ENCODE measurements at places on chromosomes 12 and 14.

DNA sequence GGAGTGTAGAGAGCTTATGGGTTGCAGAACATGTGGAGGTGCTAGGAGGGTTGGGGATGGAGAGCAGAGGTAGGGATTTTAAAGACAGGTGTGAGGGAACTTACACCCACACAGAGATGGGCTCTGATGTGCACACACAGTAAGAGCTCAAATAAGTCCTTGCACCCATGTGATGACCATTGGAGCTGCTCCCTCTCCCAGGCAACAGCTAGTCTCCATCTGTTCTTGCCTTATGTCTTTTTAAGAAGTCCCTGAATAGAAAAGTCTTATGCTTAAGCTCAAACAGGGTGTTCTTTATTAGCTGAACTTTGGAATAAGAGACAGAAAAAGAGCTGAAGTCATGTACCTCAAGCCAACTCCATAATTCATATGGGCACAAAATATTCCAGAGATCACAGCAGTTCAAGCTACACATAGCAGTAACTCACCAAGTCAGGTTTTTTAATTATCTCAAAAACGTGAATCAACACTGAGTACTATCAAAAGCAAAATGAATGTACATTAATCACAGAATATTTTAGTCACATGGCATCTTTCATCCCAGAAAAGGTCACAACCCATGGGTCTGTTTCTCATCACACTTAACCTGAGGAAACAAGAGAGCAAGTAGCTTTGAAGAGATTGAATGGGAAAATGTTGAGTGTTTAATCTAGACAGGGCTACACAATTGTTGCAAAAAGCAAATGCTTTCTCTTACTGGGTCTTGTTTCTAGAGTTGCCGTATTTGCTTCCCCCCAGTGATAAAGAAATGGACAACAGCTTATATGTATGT, 1513.6 kb upstream of the SEL1L start:
- no peak for DNase-seq

GRCh38 chr14:99402950-99403349, 77.7 kb downstream of the SETD3 start:
- no peak for DNase-seq

GRCh38 chr12:70853326-70853725, 67.2 kb downstream of the PTPRR start:
- no peak for DNase-seq

DNA sequence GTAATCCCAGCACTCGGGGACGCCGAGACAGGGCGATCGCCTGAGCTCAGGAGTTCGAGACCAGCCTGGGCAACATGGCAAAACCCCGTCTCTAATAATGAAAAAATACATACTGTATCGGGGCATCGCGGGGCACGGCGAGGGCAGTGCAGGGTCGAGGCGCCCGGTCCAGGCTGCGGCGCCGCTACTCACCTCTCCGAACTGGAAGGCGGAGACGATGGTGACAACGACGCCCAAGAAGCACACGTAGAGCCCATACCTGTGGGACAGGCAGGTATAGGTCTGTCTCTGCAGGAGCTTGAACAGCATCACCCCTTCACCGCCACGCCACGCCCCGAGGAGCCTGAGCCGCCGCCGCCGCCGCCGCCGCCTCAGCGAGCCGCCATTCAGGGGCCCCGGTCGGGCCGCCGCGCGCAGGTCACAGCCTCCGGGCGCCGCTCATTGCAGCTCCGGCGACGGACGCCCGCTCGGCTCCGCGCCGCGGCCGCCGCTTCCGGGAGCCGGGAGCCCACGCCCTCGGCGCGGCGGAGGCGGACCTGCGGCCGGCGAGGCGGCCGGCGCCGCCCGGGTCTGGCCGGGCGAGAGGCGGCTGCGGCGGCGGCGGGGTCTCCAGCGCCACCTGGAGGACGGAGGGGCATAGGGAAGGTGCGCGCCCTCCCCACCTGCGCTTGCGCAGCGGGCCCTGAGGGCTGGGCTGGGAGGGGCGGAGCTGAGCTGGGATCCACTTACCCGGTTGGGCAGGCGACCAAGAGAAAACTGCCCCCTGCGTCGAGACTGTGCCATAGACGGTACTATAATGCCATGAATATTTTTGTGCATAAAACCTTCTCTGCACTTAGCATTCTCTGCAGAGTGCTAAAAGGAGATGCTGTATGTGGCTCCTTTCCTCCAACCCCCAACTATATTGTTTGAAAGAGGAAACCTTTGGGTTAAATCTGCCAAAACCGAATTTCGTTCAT, at the start of gene GNPTAB:
Gene GNPTAB (minus strand): TSS at position 593 of the 959 bp plus-strand sequence. CDS start 284 bp downstream, at position 309.
- DNase-seq = peak; percentile 97

DNA sequence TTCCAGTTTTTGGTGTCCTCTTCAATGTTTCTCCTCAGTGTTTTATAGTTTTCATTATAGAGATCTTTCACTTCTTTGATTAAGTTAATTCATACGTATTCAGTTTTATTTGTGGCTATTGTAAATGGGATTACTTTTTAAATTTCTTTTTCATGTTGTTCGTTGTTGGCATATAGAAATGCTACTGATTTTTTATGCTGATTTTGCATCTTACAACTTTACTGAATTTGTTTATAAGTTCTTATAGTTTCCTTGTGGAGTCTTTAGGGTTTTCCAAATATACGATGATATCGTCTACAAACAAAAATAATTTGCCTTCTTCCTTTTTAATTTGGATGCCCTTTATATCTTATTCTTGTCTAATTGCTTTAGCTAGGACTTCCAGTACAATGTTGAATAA, 9.7 kb upstream of the SDR9C7 start:
- DNase-seq = no peak

GRCh38 chr12:60176891-60177290, 581.1 kb downstream of the SLC16A7 start:
- no peak for DNase-seq

GRCh38 chr14:30114051-30114450, 186.4 kb upstream of the PRKD1 start:
- DNase-seq = no peak

GRCh38 chr12:11756523-11756922, 107.0 kb downstream of the ETV6 start:
- DNase-seq = no peak

DNA sequence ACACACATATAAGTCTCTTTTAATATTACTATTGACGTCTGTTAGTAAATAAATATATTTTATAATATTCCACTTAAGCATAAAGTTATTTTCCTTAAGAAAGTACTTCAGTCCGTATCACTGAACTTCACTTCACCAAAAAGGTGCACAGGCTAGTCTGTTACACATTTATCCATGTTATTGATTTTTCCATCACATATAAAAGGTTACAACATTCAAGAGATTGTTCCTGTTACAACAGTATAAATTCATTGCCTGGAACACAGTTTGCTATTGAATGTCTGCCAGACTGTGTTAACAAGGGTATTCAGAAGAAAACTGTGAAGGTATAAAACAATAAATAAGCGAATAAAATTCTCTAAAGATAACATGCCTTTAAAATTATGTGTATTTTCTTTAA, 175.9 kb downstream of the NTS start:
- no peak for DNase-seq

DNA sequence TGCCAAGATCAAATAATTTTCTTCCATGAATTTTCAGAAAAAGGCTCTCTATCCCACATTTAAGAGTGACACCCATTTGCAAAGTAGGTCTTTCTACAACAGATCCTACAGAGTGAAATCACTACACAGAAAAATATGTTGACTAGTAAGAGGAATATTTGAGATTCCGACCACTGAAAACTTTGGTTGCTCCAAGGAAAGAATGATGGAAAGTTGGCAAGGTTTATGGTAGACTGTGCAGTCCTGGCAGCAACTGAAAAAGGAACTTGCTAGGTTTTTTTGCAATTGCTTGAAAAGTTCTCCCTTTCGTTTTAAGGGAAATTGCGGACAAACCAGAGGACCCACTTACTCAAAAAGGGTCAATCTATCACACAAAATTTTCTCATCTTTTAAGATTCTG, 83.1 kb upstream of the TSPAN8 start:
- no peak for DNase-seq

GRCh38 chr12:101564912-101565311, 29.9 kb upstream of the MYBPC1 start:
- DNase-seq = peak; percentile 11

GRCh38 chr14:96874127-96874526, 76.9 kb downstream of the VRK1 start:
- no peak for DNase-seq

DNA sequence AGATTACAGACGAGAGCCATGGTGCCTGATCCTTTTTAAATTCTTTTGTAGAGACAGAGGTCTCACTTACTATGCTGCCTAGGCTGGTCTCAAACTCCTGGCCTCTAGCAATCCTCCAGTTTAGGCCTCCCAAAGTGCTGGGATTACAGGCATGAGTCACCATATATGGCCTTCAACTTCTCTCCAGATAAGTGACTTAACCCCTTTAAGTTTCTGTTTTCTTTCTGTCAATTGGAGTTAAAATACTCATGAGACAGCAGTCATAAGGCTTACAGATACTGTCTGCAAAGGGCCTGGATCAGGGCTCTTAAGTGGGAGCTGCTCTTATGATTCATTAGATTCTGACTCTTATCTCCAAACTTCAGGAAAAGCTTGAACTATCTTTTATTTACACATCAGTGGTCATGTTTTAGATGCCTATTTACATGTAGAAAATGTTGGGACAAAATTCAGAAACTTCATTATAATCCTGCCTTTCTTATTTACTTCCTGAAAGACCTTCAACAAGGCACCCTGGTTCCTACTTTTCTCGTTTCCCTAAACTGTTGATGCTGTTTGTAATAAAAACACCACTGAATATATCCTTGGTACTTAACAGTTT, 271.5 kb upstream of the TBX3 start:
- no peak for DNase-seq

GRCh38 chr12:42534184-42534838, 55.2 kb downstream of the PRICKLE1 start:
- DNase-seq = no peak

DNA sequence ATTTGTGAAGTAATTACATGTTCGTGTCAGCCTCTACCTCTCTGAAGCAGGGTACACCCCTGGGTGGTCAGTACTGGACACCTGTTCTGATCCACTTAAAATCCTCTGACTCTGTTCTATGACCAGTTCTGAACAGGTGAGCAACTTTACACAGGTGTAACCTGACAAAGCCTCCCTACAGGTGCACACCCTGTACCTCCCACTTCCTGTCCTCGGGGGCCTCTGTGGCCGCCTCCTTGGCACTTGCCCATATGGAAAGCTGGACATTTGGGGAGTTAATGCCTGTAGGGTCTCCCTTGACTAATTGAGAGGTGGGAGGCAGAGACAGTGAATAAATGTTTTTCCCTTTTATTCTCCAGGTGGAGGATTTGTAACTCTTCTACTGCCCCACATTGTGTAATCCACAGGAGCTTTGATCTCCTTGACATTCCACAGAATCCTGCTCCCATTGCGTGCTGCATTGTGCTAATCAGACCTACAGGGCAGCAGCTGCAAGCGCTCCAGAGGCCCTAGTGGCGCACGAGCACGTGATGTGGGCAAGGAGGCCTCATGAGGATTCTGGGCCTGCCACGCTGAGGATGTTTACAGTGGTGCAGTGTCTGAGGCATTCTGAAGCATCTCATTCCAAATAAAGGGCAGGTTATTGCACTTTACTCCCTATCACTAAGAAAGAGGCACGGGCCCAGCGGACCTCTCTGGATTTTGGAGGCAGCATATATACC, 45.8 kb upstream of the BATF start:
- no peak for DNase-seq

DNA sequence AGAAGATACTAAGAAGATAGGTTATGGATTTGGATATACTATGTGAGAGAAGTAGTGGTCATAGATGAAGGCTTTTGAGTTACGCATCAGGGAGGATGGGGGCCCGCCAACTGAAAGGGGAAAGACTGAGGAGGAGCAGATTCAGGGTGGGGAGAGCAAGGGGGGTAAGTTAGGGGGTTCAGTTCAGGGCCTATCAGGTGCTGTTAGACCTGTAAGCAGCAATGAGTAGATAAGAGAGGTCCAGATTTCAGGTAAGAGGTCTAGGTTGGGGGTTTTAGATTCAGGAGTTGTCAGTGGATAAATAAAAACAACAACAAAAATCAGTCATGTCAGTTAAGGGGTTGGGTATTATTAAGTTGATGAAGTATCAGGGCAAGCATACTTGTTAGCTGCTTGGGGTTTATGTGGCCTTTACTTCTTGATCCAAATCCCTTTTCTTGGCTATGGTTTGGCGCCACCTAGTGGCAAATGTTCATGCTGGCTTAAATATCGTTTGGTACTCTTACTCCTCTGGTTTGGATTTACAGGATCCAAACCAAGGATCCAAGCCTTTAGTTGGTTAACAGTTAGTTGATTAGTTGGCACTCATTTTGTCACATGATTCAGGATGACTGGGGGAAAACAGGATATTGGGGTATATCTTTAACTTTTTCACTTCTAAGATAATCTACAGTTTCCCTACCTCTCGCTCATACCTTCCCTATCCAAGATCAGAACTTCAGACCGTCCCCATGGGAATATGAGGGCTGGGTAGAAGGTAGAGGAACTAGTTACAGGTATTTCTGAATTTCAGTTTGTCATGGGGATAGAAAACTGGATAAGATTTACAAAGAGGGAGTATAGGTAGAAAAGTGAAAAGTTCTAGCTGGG, 65.1 kb downstream of the PCNX1 start:
- peak; percentile 94 for DNase-seq

DNA sequence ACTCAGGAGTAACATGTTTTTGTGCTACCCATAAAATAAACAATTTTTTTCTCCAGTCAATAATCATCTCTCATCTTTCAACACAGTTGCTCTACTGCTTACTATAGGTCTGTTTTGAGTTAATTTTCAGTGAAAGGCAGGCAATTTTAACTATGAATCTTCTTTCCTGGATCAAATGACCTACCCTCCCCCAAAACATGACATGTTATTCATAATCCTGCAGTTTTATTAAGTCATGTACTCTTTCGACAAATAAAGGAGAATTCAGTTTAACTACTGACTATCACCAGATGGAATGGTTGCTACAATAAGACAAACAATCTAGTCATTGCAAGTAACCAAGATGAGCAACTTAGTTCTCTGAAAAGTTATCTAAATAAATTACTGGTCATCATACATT, 106.0 kb upstream of the FAR2 start:
- no peak for DNase-seq

DNA sequence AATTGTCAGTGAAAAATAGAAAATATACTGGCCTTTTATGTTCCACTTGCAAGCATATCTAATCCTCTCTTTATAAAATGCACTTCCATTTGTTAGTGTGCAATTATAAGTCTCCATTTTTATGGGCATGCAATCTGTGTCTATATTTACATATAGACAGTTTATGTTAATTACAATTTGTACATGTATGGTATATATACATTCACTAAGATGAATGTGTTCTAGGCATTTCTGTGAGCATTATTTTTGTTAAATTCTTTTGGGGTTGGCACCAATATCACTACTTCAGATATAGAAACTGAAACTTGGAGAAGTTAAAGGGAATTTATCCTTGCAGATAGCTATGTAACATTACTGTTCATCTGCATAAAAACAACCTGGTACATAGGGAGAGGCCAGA, 470.8 kb upstream of the LMO3 start:
- DNase-seq = no peak

- DNase-seq = no peak
Observed at GRCh38 chr12:124737040-124737419, 126.6 kb downstream of the SCARB1 start.

- DNase-seq = no peak
Observed at GRCh38 chr14:94337274-94337673, 14.1 kb upstream of the SERPINA6 start.

- no peak for DNase-seq
Observed at GRCh38 chr12:99128246-99128802, 483.2 kb downstream of the APAF1 start.

GRCh38 chr12:77847060-77847541, 16.4 kb downstream of the NAV3 start:
- no peak for DNase-seq

- DNase-seq = no peak
Observed at GRCh38 chr12:81150382-81150781, 72.5 kb downstream of the ACSS3 start.

GRCh38 chr12:49288922-49289555, 5.9 kb upstream of the PRPH start:
- DNase-seq = no peak
